GM23338 (cell line): ENCODE measurements at places on chromosomes 5 and 9. TPM values are rescaled to one million over a fixed set of nuclear protein-coding genes. Genes with fewer than 3 reads are reported as not detected.

DNA sequence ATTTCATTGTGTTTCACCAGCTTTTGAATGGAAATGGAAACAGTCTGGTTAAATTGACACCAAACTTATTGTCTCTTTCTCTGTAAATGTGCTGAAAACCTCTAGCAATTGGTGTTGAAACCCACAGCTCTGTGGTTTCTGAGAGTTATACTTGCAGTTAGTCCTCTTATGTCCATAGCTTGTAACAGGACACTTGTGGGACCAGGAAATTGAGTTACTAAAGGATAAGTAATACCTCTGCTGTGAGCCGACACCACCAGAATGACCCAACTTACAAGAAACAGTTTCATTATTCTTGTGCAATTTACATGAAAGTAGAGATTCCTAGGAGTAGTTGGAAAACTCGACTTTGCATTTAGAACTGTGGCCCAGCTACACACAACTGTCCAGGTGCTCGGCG lies 191.5 kb downstream of the CFAP90 start:
- H3K27me3 ChIP-seq = no peaks in the 10 kb centered on the region
- peaks cover 21% of the 10 kb centered on the region for H3K4me1 ChIP-seq
- DNase-seq = no peak

Gene FLT4
- total RNA-seq = 13.8 and 17.3 TPM in 2 replicates

Gene BNC2
- total RNA-seq = 13.2 and 17.7 TPM in 2 replicates

Gene SLC36A2
- not detected in 2 replicates for total RNA-seq

DNA sequence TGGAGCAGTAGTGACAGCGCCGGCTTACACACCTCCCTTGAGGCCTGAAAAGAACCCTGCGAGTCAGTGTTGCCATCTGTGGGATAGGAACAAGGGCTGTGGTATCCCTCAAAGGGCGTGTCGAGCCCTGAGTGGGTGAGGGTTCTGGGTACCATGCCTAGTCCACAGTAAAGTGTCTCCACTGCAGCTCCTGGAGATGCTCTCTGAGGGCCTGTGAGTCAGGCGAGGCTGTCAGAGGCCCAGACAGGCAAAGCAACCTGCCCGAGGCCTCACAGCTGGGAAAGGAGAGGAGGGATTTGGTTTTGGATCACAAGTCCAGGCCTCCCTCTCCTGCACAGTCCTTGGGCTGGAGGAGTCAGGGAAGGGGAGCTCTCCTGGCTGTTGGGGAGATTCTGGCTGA lies 6.1 kb downstream of the PRRX2 start:
- DNase-seq = no peak
- H3K36me3 ChIP-seq = no peaks in the 10 kb centered on the region
- H3K4me1 ChIP-seq = peaks cover 9% of the 10 kb centered on the region; the same call in 1 of the 2 replicates
- no peak overlapping the region for H3K4me3 ChIP-seq

DNA sequence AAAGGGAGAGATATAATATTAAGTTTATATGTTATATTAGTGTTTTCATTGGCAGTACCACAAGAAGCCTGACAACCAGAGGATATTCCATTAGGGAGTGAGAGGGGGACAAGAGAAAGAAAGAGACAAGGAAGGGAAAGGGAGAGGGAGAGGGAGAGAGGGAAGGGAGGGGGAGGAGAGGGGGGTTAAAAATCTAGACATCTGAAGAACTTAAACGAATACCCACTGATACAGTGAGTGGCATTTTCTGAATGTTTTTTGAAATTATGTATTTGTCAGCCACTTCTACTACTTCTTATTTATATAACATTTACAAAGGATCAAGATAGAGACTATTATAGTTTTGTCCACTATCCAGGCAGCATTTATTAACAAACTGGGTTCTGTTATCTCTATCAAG lies 11.6 kb upstream of the CEP120 start:
- no peaks in the 10 kb centered on the region for H3K27me3 ChIP-seq
- DNase-seq = no peak
- H3K4me1 ChIP-seq = no peaks in the 10 kb centered on the region; the same call in 1 of the 2 replicates
- no peak overlapping the region for H3K4me3 ChIP-seq

Gene FYB1
- not detected in 2 replicates for total RNA-seq

GRCh38 chr5:174259696-174260420 lies 214.4 kb downstream of the NSG2 start:
- H3K36me3 ChIP-seq = no peaks in the 10 kb centered on the region
- no peaks in the 10 kb centered on the region for H3K27me3 ChIP-seq
- no peaks in the 10 kb centered on the region for H3K4me1 ChIP-seq
- no peak overlapping the region for H3K4me3 ChIP-seq

- no peaks in the 10 kb centered on the region for H3K27me3 ChIP-seq
- peak overlapping the region; percentile 99 for H3K27ac ChIP-seq
- H3K4me3 ChIP-seq = no peak overlapping the region
- H3K4me1 ChIP-seq = peaks cover 7% of the 10 kb centered on the region; the same call in 1 of the 2 replicates
These were observed 145.8 kb downstream of the ZDHHC21 start for GRCh38 chr9:14547245-14548060.

DNA sequence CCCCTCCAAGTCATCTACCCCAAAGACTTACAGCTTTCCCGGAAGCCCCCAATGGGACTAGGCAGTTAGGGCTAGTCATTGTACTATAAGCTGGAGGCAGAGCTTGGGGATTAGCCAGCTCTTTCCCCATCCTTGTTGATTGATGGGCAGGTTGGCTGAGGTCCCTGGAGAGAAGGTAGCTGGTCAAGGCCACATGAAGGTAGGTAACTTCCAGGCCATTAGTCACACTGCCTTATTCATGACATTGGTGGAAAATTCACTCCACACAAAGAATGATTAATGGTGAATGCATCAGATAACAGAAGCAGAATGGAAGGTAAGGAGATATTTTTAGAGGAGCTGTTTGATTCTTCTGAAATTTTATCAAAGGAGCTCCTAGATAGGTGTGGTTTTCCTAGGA lies 49.5 kb upstream of the TGFBR1 start:
- no peak for DNase-seq
- H3K4me1 ChIP-seq = no peaks in the 10 kb centered on the region
- no peaks in the 10 kb centered on the region for H3K36me3 ChIP-seq
- no peak overlapping the region for H3K27ac ChIP-seq
- H3K4me3 ChIP-seq = no peak overlapping the region

- no peaks in the 10 kb centered on the region for H3K36me3 ChIP-seq
- H3K27ac ChIP-seq = no peak overlapping the region
These were observed 158.7 kb downstream of the NMUR2 start for GRCh38 chr5:152246401-152246800.

GRCh38 chr5:72166070-72166979 lies 59.0 kb downstream of the MAP1B start:
- no peaks in the 10 kb centered on the region for H3K27me3 ChIP-seq
- peak; percentile 53 for DNase-seq
- peak overlapping the region; percentile 12; the same call in 1 of the 2 replicates for H3K4me3 ChIP-seq
- peak overlapping the region; percentile 86 for H3K27ac ChIP-seq

GRCh38 chr9:27336126-27336525 lies 39.2 kb upstream of the EQTN start:
- no peak for DNase-seq
- no peaks in the 10 kb centered on the region for H3K27me3 ChIP-seq
- no peak overlapping the region for H3K4me3 ChIP-seq

GRCh38 chr9:133120501-133121197 lies 391 bp downstream of the RALGDS start:
- DNase-seq = peak; percentile 35
- H3K4me1 ChIP-seq = no peaks in the 10 kb centered on the region; the same call in 1 of the 2 replicates
- H3K4me3 ChIP-seq = peak overlapping the region; percentile 79
- H3K36me3 ChIP-seq = no peaks in the 10 kb centered on the region
- peaks cover 41% of the 10 kb centered on the region; the same call in 1 of the 2 replicates for H3K27me3 ChIP-seq

DNA sequence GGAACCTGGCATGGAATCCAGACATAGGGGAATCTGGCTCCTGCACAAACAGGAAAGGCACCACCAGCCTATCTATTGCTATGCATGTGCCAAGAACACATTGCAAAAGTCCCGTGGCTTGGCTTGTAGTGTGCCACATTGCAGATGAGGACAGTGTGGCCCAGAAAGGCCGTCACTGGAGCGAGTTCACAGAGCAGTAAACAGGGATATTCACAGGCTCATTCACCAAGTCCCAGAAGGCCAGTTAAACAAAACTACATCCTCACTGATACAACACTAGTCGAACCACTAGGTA lies 39.6 kb upstream of the TRIM32 start:
- no peaks in the 10 kb centered on the region for H3K4me1 ChIP-seq
- H3K4me3 ChIP-seq = no peak overlapping the region

Gene BAAT
- total RNA-seq = 0.14 and 0.58 TPM in 2 replicates

- no peaks in the 10 kb centered on the region for H3K27me3 ChIP-seq
- H3K36me3 ChIP-seq = no peaks in the 10 kb centered on the region
- no peak for DNase-seq
- H3K4me1 ChIP-seq = peaks cover 27% of the 10 kb centered on the region
- no peak overlapping the region for H3K27ac ChIP-seq
These were observed 8.0 kb upstream of the PALM2AKAP2 start for GRCh38 chr9:109771796-109772531.

GRCh38 chr5:34684281-34684979 lies 28.3 kb downstream of the RAI14 start:
- H3K27ac ChIP-seq = peak overlapping the region; percentile 84
- peaks cover 49% of the 10 kb centered on the region for H3K4me1 ChIP-seq
- peaks cover 10% of the 10 kb centered on the region; the same call in 1 of the 2 replicates for H3K36me3 ChIP-seq
- peak; percentile 58 for DNase-seq

DNA sequence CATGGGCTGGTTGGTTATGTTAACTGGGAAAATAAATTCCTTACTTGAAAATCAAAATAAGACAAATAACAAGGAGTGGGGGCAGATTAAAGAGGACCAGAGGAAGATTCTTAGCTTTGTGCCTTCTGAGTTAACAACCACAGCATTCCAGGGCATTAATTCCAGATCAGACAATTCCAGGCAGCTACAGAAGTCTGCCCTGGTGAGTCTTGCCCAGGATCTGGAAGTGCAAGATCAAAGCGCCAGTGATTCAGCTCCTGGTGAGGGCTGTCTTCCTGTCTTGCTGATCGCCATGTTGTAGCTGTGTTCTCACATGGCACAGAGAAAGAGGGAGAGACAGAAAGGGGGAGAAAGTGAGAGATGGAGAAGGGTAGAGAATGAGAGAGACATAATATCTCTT lies 65.6 kb downstream of the ANXA2R start:
- H3K36me3 ChIP-seq = no peaks in the 10 kb centered on the region
- H3K4me1 ChIP-seq = no peaks in the 10 kb centered on the region
- DNase-seq = no peak
- H3K4me3 ChIP-seq = no peak overlapping the region

- no peaks in the 10 kb centered on the region for H3K27me3 ChIP-seq
- no peaks in the 10 kb centered on the region for H3K4me1 ChIP-seq
- no peaks in the 10 kb centered on the region for H3K36me3 ChIP-seq
These were observed 489.6 kb downstream of the MAN2A1 start for GRCh38 chr5:110179321-110179720.

DNA sequence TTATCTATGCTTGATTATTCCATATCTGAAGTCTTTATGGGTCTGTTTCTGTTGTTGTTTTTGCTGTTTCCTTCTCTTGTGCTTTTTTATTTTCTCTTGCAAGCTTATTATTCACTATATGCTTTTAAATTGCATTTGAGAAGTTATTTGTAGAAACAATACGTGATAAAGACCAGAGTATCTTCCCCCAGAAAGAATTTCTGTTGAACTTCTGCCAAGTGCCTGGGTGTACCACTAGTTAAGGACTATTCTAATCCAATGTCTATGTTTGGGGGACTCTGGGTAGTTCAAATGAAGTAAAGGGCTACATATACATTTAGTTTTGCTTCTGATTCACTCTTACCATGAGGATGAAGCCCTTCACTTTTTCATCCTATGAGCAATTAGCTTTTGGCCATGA lies 54.3 kb downstream of the SLF1 start:
- no peaks in the 10 kb centered on the region for H3K27me3 ChIP-seq
- no peak overlapping the region for H3K27ac ChIP-seq
- H3K4me3 ChIP-seq = no peak overlapping the region
- no peaks in the 10 kb centered on the region for H3K4me1 ChIP-seq
- 0 out of 2 replicates have a peak, but pooled peaks cover 8% of the 10 kb centered on the region for H3K36me3 ChIP-seq
- no peak for DNase-seq

Gene BBLN
- 246 and 276 TPM in 2 replicates for total RNA-seq

Gene TESK1
- total RNA-seq = 8.2 and 10.7 TPM in 2 replicates

DNA sequence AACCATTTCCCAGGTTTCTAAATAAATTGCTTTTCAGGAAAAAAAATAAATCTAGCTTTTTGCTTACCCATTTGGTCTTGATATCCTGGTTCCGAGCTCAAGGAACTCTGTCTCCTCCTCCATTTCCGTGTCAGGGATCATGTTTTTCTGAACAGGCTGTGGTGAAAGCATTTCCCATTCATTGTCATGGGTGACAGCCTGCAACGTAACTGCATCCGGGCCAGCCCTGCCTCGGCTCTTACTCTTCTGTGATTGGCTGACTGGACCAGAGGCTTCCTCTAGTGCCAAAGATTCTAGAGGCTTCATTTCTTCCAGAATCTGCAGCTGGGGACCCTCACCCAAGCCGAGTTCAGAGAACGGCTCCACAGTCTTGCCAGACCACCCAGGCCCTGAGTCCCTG lies 61.0 kb upstream of the PCA3 start:
- no peaks in the 10 kb centered on the region for H3K27me3 ChIP-seq
- H3K27ac ChIP-seq = no peak overlapping the region
- H3K4me1 ChIP-seq = no peaks in the 10 kb centered on the region; the same call in 1 of the 2 replicates
- DNase-seq = no peak

Gene IFNA13
- total RNA-seq = not detected in 2 replicates

Gene WDR36
- 56.8 and 61.1 TPM in 2 replicates for total RNA-seq

Gene CA9
- total RNA-seq = not detected in 2 replicates

DNA sequence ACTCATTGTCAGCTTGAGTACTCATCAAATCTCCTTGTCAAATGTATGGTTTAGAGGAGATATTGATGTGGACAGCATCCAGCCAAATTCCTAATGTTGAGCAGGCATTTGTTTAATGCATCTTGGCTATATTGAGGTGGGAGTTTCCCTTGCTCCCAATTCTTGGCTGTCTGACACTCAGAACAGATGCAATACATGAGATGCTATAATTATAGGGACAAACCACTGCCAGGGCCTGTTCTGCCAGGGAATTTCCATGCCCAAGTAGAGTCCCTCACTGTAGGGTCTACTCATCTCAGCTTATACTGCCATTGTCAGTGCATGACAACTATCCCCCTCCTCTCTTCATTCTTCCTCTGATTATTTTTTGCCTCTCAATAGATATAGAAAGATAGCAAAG lies 392.0 kb upstream of the KCNN2 start:
- DNase-seq = no peak
- H3K27me3 ChIP-seq = no peaks in the 10 kb centered on the region
- no peaks in the 10 kb centered on the region for H3K4me1 ChIP-seq
- no peak overlapping the region for H3K27ac ChIP-seq
- no peaks in the 10 kb centered on the region for H3K36me3 ChIP-seq

- H3K27ac ChIP-seq = no peak overlapping the region
- H3K4me3 ChIP-seq = no peak overlapping the region
- no peak for DNase-seq
- H3K4me1 ChIP-seq = no peaks in the 10 kb centered on the region; the same call in 1 of the 2 replicates
- no peaks in the 10 kb centered on the region for H3K36me3 ChIP-seq
- H3K27me3 ChIP-seq = no peaks in the 10 kb centered on the region
These were observed 116.9 kb downstream of the ARRDC3 start for GRCh38 chr5:91266184-91266705.

Gene SOX30
- total RNA-seq = 1.3 and 1.4 TPM in 2 replicates

DNA sequence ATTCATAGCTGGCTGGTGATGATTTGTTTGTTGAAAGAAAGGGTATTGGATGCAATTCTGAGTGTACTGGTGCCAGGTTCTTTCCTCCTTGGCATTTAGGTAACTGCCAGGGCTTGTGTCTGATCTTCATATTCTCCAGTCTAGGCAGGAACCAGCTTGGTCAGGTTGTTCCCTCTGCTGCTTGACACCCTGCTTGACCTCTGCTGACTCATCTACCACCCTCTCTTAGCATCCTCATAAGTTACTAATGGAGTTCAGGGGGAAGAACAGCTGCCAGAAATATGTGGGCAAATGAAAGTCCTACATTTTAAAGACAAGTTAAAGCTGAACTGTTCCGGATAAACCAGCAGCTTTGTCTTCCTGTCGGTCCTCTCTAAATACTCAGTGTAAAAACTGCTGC lies 116.1 kb upstream of the TNC start:
- H3K27me3 ChIP-seq = no peaks in the 10 kb centered on the region
- H3K4me3 ChIP-seq = no peak overlapping the region
- DNase-seq = no peak
